Endothelial cell of umbilical vein (primary cell): ENCODE measurements at places on chromosomes 2 and 18. TPM values are rescaled to one million over a fixed set of nuclear protein-coding genes. Genes with fewer than 3 reads are reported as not detected.
A peak's percentile ranks its signal among the peaks of the same experiment; 100 is the strongest.

Gene MCEE
- 6.8 and 9.9 TPM in 2 replicates for total RNA-seq

Gene TCF23
- not detected in 2 replicates for total RNA-seq

Gene GPR45
- not detected in 2 replicates for total RNA-seq

Gene SH3BP4
- total RNA-seq = 100.0 and 105 TPM in 2 replicates

Gene POTEI
- total RNA-seq = 0.13 and 0.16 TPM in 2 replicates

- peaks cover 12% of the 10 kb centered on the region for H3K27me3 ChIP-seq
- H3K4me3 ChIP-seq = no peak overlapping the region
- H3K36me3 ChIP-seq = no peaks in the 10 kb centered on the region
- no peak overlapping the region for H3K27ac ChIP-seq
- DNase-seq = peak; percentile 6
These were observed 8.5 kb upstream of the RMDN2 start for GRCh38 chr2:37916512-37917082.

DNA sequence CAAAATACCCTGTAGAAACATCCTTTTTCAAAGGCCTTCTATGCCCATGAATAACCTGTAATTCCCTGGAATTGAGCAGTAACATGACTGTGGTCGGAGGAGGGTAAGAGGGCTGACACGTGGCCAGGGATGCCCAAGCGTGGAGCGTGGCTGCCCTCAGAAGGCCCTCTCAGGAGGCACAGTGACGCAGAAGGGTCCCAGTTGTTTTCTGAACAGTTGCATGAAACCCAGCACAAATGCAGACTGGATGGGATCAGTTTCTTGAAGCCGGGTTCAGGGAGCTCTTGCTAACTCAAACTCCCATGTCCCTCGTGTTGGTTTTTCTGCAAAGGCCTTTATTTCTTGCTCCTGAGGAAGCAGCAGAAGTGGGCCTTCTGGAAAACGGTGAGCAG, 237.0 kb downstream of the ALPK2 start:
- peaks cover 2% of the 10 kb centered on the region for H3K36me3 ChIP-seq
- no peak for DNase-seq
- H3K27me3 ChIP-seq = no peaks in the 10 kb centered on the region
- no peak overlapping the region for H3K4me3 ChIP-seq

DNA sequence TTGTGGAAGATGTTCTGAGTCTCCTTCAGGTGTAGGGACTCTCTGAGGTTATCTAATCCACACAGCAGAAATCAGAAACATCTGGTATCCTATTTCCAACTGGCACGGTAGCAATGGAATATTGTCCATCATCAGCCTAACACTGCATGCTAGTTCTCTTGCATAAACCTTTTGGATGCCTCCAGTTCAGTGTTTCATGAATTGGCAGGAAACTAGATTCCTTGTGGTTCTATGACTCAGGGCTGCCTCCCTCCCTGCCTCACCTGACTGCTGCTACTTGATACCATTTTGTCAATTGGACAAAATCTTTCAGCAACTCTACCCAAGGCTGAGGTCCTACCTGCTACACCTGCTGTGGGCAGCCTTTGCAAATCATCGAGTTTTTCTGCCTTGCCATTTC, 130.9 kb downstream of the TPGS2 start:
- H3K36me3 ChIP-seq = no peaks in the 10 kb centered on the region
- no peaks in the 10 kb centered on the region for H3K27me3 ChIP-seq
- no peak overlapping the region for H3K27ac ChIP-seq

GRCh38 chr18:610214-610928, 13.6 kb downstream of the CLUL1 start:
- H3K36me3 ChIP-seq = no peaks in the 10 kb centered on the region
- no peak for DNase-seq
- no peak overlapping the region for H3K27ac ChIP-seq
- no peaks in the 10 kb centered on the region for H3K4me1 ChIP-seq

GRCh38 chr2:200617156-200618053, 31.6 kb downstream of the AOX1 start:
- DNase-seq = no peak
- no peaks in the 10 kb centered on the region for H3K36me3 ChIP-seq
- no peak overlapping the region for H3K27ac ChIP-seq
- H3K27me3 ChIP-seq = no peaks in the 10 kb centered on the region
- no peaks in the 10 kb centered on the region for H3K4me1 ChIP-seq
